GM23338 (cell line): ENCODE measurements at places on chromosomes 7 and 10. TPM values are rescaled to one million over a fixed set of nuclear protein-coding genes. Genes with fewer than 3 reads are reported as not detected.
A peak's percentile ranks its signal among the peaks of the same experiment; 100 is the strongest.

The SLC26A5 gene
- 0.49 and 0.58 TPM in 2 replicates for total RNA-seq

The BLNK gene
- not detected in 2 replicates for total RNA-seq

The POMZP3 gene
- total RNA-seq: 3.3 and 9.1 TPM in 2 replicates

The SORCS1 gene
- total RNA-seq: 7.4 and 8.9 TPM in 2 replicates

The KIF11 gene
- total RNA-seq: 50.3 and 56.7 TPM in 2 replicates

The PPP1R17 gene
- total RNA-seq: 0.27 and 0.52 TPM in 2 replicates

The PPP1R9A gene
- total RNA-seq: 16.2 and 31.8 TPM in 2 replicates

The VWA2 gene
- total RNA-seq: 2.0 and 3.7 TPM in 2 replicates

DNA sequence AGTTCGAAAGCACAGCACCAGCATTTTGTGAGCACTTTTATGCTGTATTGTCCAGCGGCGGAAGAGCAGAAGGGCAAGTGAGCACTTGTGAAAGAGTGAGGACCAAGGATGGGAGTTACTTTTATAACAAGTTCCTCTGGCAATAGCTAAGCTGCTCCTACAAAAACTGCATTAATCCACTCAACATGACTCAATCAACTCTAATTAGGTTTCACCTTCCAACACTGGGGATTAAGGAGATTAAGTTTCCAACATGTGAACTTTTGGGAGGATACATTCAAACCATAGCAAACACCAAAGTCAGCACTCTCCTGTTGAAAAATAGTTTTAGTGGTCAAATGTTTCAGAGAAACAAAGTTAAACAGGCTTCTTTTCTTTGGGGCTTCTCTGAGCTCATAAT is 844.5 kb downstream of the REEP3 start:
- no peak for DNase-seq

DNA sequence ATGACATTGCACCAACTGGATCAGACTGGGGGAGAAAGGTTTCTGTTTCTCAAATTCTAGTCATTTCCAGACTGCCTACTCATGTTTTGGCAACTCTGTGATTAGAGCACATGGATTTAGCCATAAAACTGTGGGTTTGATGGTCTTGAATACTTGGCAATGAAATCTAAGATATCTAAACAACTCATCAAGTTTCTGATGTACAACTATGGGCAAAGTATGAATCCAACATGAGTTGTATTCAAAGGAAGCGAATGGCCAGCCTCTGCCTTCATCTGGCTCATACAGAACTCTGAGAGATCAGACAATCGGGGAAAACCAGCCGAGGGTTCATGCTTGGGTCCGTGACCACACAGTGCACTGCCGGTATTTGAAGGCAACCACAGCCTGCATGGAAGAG is 144.3 kb downstream of the ADAM12 start:
- no peak for DNase-seq

DNA sequence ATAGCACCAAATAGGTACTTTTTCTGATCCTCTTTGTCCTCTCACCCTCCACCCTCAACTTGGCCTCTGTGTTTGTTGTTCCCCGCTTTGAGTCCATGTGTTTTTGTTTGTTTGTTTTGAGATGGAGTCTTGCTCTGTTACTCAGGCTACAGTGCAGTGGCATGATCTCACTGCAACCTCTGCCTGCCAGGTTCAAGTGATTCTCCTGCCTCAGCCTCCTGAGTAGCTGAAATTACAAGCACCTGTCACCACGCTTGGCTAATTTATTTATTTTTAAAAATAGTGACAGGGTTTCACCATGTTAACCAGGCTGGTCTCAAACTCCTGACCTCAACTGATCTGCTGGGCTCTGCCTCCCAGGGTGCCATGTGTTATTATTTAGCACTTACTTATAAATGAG is 5.3 kb downstream of the ZNF273 start:
- DNase-seq: no peak

GRCh38 chr10:126955934-126956711 is 50.9 kb downstream of the DOCK1 start:
- no peak for DNase-seq

- DNase-seq: no peak
Measured at GRCh38 chr7:92528958-92529264, 316 bp downstream of the RBM48 start.

DNA sequence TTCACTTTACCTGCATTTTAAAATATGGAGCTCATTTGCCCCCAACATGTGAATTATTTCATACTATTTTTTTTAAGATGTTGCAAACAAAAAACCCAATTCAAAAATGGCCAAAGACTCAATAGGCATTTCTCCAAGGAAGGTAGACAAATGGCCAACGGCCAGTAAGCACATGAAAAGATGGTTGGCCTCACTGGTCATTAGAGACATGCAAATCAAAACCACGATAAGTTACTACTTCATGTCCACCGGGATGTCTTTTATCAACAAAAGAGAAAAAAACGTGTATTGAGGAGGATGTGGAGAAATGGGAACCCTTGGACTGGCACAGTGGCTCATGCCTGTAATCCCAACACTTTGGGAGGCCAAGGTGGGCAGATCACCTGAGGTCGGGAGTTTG is 3.4 kb upstream of the CTBP2 start:
- DNase-seq: no peak

DNA sequence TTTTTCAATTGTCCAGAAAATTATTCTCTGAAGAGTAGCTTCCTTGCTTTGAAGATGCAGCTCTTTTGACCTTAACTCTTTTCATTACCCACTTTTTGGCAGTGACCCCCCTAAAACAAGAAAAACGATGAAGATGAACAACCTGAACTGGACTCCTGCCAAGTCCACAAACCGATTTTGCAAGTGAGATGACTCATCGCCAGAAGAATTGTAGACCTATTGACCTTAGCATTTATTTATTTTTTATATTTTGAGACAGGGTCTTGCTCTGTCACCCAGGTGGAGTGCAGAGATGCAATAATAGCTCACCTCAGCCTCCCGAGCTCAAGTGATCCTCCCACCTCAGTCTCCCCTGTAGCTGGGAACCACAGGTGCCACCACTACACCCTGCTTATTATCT is 859.2 kb downstream of the GATA3 start:
- DNase-seq: no peak

DNA sequence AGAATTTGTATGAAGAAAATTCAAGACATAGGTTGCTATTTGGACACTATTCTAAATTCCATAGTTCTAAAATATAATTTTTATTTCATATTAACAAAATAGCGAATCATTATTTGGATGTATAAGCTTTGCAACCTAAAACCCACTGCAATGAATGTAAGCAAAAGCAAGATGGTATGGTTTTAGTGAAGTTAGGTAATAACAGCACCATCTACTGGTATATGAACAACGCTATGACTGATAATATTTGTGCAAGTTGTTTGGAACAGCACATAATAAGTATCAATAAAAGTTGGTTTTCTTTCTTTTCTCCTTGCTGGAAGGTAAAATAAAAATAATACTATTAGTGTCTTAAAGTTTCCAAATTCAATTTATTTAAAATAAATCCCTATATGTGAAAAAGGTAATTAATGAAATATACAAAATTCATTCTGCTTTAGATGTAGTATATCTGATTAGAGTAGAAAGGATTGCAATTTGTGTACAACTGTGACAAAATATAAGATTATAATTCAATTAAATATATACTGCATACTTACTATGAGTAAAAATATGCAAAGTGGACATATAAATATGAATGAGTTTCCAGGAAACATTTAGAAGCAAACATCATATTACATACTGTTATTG is 79.0 kb upstream of the LSM8 start:
- peak; percentile 31 for DNase-seq

DNA sequence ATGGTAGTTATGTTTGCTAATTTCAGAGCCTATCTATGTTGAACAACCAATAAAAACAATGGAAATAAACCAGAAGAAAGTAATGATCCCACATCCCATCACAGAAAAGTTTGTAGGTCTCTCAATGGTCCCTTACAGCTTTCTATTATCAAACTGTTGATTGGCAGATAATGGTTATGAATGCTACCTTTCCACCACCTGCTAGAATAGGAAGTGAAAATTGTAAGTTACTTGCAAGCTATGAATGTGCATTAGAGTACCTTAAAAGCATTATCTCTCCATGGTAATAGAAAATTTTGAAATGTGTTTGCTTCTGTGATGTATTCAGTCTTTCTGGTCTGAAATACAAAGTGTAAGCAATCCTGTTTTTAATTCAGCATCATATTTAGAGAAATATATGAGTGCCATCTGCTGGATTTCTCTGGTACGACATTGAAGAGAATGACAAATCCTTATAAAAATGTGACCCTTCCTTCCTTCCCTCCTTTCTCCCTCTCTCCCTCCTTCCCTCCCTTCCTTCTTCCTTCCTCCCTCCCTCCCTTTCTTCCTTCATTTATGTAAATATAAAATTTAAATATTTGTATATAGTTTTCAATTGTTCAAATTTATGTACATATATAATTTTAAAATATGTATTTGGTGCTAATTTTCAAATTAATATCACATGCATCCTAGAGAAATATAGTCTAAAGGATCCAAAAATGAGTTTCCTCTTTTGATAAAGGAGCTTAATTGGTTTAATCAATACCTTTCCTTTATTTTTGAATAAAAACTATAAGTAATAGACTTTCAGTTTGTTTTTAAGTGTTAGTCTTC is 41.4 kb upstream of the PNLIPRP3 start:
- DNase-seq: peak; percentile 82

GRCh38 chr10:130221456-130222375 is 85.5 kb downstream of the GLRX3 start:
- no peak for DNase-seq

GRCh38 chr10:114708717-114709335 is 50.8 kb upstream of the ABLIM1 start:
- peak; percentile 40 for DNase-seq

GRCh38 chr7:147207988-147208387 is 1091.4 kb downstream of the CNTNAP2 start:
- DNase-seq: peak; percentile 58

DNA sequence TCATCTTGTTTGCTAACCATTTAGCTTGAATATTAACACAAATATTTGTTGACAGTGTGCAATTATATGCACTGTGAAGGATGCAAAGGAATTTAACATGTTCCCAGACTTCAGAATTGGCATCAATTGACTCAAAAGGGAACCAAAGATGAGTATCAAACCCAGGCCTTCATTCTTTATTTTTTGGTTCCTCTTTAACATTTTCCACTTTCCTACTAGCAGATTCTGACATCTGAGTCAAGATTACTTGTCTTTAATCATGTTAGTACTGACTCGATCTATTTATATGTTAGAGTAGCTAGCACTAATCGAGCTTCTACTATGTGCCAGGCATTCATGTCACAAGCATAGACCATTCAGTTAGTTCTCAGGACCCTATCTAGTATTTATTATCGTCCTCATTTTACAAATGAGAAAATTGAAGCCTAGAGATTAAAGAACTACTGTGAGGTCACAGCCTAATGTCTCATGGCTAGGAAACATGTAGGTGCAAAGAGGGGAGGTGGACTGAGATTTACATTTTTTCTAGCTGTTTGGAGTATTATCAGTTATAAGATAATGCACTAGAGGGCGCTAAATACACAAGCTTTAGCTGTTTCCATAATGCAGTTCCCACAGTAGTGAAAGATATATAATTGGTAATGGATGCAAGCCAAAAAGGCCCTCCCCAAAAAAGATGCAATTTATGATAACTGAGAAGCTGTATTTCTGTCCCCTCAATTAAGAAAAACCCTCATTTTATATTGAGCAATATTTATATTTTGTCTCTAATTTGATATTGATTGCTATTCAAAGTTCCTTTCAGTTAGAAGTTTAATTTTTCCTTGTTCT is 32.9 kb upstream of the KMT2E start:
- peak; percentile 86 for DNase-seq

- no peak for DNase-seq
Measured at GRCh38 chr7:2082139-2082998, 150.4 kb downstream of the MAD1L1 start.

GRCh38 chr7:16951483-16952080 is 69.8 kb upstream of the AGR3 start:
- DNase-seq: no peak

DNA sequence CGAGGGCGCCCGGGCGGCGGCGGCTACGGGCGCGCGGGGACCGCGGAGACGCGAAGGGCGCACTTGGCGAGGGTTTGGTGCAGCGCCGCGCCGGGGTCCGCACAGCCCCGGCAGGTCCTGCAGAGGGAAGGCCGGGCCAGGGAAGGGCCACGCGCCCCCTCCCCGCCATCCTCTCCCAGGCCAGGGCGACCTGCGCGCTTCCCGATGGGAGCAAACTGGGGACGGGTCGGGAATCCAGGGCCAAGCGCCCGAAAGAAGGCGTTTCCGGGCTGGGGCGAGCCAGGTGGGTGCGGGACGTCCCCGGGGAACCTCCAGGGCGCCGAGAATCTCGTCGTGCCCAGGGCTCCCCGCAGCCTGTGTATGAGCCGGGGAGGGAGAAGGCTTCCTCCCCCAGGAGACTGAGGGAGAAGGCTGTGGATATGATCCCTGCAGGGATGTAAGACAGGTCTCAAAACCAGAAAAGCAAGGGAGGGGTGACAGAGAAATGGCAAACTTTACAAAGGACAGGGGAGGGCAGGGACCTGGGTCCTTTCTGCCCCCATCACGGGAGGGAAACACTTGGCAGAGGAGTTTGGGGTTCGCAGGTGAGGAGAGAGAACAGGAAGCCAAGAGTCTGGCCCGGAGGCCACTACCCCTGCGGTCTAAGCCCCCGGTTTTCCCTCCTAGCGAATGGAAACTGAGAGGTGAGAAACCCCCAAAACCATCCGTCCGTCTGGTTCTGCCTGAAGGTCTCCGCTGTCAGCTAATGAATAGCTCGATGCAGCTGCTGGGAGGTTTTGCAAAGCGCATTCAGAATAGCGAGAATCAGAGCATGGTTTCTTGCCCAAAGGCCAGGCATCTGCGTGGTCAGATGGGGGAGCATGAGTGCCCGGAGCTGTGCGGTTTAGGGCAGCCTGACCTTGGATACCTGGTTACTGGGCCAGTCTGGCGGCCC is 674 bp downstream of the AMZ1 start:
- no peak for DNase-seq

DNA sequence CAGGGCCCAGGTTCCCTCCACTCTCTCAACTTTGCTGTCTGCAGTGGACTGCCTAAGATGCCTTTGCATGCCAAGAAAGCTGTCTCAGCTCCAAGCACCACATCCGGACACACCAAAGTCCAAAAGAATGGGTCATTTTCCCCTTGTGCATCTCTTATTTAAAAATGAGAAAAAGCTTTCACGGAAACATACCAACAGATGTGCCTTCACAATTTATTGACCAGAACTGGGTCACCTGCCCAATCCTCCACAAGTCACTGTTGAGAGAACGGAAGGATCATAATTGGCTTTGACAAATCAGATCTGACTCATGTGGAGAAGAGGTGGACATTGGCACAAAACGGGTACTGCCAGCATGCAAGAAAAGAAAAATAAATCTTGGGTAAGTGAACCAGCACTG is 258.3 kb downstream of the SNX13 start:
- no peak for DNase-seq

- DNase-seq: no peak
Measured at GRCh38 chr10:27068217-27068891, 31.9 kb downstream of the ANKRD26 start.

- DNase-seq: no peak
Measured at GRCh38 chr10:102610441-102610887, 33.8 kb upstream of the TRIM8 start.

DNA sequence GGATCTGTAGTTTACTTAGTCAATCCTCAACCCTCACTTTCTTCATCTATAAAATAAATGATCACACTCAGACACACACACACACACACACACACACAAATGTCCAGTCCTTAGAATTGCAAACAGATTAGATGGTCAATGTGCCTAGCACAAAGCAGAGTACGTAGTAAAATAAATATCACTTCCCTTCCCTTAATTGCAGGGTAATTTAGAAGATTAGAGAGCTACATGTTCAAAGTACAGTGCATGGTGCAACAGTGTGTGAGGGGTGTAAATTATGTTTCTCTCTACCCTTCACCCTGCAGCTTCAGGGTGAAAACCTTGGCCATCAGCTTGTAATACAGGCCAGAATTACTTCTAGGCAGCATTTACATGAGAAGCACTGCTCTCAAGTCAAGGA is 187.0 kb upstream of the GHITM start:
- no peak for DNase-seq

- no peak for DNase-seq
Measured at GRCh38 chr7:103944230-103944900, 45.1 kb downstream of the RELN start.
